Inflammatory macrophage treated with lipopolysaccharide for 4 hours (primary cell): ENCODE measurements at places on chromosomes 2 and 18.

GRCh38 chr2:42770288-42771131, 6.6 kb upstream of the OXER1 start:
- peak; percentile 57 for DNase-seq

DNA sequence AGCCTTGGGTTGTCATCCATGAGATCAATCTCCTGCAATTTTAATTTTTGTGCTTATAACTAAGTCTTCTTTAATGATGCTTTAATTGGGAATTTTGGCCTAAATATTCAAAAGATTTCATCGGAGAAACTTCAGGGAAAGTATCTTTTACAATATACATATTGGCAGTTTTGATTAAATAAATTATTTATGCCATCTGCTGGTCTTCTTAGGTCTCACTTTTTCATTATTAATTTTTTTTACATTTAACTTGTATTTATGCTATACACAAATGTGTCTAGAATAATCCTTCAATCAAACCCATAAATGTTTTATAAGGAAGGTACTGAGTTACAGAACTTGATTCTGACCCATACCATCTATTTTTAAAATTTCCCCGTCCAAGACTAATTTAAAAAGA, 95.1 kb upstream of the XPO1 start:
- no peak for DNase-seq

- peak; percentile 30 for DNase-seq
These were observed 153.8 kb downstream of the ANKRD44 start for GRCh38 chr2:197156771-197157170.

- no peak for DNase-seq
These were observed 29.2 kb downstream of the HS6ST1 start for GRCh38 chr2:128289439-128289838.

DNA sequence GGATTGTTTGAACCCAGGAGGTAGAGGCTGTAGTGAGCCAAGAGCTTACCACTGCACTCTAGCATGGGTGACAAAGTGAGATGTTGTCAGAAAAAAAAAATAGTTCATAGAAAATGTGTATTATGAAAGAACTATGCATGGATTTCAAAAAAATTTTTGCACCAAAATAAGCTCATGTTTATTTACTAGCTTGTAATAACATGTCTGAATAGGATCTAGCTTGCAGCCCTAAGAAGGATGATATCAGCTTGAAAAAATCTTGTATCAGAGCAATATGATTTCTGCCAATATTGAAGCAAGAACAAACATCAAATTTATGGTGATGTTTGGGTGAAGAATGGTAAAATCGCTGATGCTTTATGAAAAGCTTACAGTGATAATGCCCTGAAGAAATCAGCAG, 97.0 kb upstream of the RFX8 start:
- no peak for DNase-seq

GRCh38 chr2:141065042-141065441, 1065.8 kb downstream of the LRP1B start:
- no peak for DNase-seq

DNA sequence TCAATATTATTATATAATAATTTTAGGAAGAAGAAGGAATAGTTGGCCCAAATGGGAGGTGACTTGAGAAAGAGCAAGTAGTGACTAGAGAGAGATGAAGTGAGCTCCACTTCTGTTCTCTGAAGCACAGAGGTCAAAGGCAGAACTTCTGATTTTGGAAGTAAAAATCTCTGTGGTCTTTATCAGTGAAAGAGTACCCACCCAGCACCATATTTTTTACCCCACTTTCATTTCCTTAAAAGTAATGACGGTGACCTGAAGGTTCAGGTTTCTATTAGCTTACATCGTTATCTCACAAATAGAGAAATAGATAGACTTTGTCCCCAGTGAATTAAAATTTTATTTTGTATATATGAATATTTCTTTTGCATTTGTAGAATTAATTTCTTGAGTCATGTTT, 95.3 kb downstream of the CDH7 start:
- DNase-seq = no peak

DNA sequence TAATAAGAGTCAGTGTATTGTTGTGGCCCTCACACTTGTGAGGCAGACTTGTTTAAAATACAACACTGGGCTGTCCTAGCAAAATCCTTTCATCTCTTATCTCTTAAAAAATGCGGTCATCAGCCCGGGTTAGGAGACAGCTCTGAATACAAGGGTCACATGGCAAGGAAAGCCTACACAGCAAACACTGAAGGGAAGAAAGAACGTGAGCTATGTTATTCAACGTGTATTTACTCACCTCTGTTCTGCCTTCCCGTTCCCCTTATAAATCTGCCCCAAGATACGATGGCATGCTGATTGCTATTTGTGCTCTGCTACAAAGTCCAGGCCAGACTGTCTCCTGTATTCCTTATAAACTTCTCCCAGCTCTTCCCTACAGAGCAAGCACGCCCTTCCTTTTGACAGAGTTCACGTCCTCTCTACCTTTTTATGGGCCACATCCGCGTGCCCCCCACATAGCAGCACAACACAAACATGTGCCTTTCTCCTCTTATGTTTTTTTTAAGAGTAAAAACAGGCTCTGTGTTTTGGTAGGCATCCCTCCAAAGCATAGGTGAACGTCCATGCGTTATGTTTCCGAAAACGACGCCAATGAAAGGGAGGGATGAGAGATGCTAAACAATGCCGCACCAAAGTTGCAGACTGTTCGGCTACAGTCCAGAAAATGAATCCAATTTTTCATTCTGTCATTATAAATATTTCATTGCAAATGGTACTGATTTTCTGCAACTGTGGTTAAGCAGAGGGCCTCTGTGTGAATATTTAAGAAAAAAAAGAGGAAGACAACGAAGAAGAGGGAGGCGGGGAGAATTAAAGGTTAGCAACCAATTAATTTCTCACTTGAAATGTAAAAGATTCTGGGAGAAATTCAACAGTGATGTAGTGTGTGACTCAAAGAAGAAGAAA, 274.7 kb downstream of the ZNF521 start:
- no peak for DNase-seq

DNA sequence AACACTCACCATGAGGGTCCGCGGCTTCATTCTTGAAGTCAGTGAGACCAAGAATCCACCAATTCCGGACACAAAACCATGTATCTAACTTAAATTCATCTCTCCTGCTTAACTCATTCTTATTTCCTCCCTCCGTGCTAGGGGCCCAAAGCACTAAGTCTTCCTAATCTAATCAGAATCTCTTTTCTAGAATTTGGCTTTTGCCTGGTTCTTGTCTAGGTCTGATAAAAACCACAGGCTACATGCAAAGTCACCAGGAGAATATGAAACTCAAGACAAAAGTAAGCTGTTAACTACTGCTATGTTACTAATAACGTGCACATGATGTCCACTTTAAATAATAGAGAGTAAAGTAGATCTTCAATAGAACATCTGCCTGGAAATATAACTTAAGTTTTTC, 69.9 kb downstream of the TRIP12 start:
- DNase-seq = no peak

- no peak for DNase-seq
These were observed 713.7 kb downstream of the DSC3 start for GRCh38 chr18:30328839-30329238.

- no peak for DNase-seq
These were observed 58.5 kb downstream of the ACAA2 start for GRCh38 chr18:49754866-49755265.

- no peak for DNase-seq
These were observed 324.7 kb downstream of the NRXN1 start for GRCh38 chr2:50707196-50707595.

- no peak for DNase-seq
These were observed 6.4 kb upstream of the D2HGDH start for GRCh38 chr2:241728000-241728399.

DNA sequence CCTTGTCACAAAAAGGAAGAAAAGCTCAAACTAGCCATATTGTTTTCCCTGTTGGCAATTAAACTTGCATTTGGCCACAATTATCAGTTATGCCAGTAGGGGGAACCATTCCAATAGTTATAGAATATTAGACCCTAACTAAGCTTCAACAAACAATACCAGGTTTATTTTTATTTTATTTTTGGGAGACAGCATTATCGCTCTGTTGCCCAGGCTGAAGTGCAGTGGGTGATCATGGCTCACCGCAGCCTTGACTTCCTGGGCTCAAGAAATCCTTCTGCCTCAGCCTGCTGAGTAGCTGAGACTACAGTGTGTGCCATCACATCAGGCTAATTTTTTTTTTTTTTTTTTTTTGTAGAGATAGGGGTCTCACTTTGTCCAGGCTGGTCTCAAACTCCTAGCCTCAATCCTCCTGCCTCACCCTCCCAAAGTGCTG, 102.1 kb downstream of the ATAD2B start:
- DNase-seq = peak; percentile 64

GRCh38 chr18:73896685-73897084, 250.9 kb downstream of the FBXO15 start:
- DNase-seq = no peak

DNA sequence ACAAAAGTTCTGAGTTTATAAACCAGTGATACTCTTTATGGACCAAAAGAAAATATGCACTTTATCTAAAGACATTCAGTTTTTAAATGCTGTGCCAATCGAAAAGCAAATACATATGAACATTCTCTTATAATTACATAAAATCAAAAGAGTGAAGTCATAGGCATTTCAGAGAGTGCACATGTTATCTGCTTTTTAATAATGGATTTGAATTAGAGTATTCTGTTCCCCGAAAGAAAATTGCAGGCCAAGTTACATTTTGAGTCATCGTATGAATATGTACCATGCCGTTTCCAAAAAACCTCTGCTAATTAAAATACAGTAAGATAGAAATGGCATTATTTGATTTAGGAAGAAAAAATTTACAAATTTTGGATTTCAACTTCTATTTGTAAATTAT, 565.7 kb downstream of the ZEB2 start:
- DNase-seq = no peak

GRCh38 chr2:188478724-188479123, 187.1 kb downstream of the GULP1 start:
- DNase-seq = no peak

DNA sequence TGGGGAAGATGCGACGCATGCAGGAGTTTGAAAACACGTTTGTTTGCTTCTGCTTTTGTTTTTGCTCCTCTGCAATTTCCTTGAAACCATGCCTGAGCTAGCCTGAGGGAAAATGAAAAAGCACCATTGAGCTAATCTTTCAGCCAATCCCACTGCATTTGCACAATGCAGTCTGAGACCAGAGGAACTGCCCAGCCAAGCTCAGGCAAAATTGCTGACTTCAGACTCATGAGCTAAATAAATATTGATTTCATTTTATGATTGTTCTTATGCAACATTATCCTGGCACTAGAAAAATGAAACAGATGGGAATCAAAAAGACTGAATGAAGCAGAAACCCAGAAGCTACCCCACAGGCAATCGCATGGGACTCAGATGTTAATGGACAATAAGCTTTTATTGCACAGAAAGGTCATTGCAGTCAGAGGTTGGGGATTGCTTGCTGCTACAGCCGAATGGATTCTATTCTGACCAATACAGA, 37.0 kb downstream of the TPRKB start:
- DNase-seq = peak; percentile 80

DNA sequence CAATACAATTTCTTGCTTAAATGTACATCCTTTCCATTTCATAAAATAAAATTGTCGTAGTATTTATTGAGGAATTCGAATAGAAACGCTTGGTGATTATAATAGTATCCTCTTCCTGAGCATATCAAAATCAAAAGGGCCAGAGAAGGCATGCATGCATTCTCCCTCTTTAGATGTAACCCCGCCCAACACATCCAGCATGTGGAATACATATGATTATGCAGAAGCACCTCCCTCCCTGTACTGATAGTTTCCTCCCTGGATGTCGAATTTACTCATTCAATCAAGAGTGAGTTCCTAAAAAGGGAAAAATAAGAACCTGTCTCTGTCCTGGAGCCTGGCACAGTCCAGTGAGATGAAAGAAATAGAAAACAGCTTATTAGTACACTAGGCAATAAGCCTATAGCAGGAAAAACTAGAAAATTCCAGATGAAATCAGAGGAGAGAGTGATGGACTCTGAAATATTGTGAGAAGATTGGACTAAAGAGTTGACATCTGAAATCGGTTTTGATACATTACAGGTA, 262.9 kb downstream of the RDH14 start:
- no peak for DNase-seq

GRCh38 chr2:211035548-211036185, 479.3 kb downstream of the CPS1 start:
- DNase-seq = peak; percentile 4

DNA sequence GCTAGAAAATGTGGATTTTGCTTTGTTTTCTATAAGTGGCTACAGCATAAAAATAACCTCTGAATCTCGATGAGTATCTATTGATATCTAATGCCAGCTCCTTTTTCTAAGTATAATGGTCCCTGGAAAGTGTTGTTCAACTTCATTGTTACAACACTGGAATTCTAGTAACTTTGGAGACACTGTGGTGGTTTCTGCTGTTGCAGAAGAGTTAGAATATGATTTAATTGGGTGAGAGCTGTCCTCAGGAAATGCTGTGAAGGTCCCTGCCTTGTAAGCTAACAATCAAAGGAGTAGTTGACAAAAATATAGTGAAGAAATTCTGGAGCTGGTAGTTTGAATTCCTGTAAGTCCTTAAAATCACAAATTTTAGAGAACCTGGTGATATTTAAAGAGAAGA, 62.1 kb downstream of the C18orf63 start:
- DNase-seq = peak; percentile 26

DNA sequence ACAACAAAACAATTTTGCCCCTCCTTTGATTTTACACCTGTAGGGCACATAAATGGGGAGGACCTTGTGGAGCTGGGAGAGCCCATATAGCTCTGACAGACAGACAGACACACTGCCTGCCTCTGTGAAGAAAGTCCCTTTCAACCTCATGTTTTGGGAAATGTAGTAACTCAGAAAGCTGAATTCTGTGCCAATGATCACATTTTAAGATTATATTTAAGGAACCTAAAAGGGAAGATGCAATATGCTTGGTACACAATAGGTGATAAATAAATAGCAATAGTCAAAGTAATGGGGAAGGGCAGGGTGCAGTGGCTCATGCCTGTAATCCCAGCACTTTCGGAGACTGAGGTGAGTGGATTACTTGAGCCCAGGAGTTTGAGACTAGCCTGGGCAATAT, 446.4 kb upstream of the ID2 start:
- DNase-seq = peak; percentile 52

DNA sequence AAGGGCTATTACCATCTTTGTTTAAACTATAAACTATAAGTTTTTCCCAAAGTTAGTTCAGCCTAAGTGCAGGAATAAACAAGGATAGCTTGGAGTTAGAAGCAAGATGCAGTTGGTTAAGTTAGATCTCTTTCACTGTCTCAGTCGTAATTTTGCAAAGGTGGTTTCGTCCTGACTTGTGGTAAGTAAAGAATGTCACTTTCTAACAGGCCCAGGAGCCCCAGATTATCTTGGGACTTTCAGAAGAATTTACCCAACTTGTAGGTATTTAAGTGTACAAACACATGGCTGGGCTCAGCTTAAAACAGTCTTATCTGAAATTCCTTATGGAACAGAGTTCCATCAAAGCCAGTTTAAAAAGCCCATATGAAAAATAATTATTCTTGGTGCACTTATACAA, 18.3 kb upstream of the FAM98A start:
- no peak for DNase-seq

GRCh38 chr18:79068341-79068936, 755 bp upstream of the ATP9B start:
- DNase-seq = peak; percentile 33

GRCh38 chr18:33937270-33937816, 287.4 kb downstream of the NOL4 start:
- no peak for DNase-seq
